Hematopoietic multipotent progenitor cell (in vitro differentiated cells): ENCODE measurements at places on chromosomes 4 and X.

DNA sequence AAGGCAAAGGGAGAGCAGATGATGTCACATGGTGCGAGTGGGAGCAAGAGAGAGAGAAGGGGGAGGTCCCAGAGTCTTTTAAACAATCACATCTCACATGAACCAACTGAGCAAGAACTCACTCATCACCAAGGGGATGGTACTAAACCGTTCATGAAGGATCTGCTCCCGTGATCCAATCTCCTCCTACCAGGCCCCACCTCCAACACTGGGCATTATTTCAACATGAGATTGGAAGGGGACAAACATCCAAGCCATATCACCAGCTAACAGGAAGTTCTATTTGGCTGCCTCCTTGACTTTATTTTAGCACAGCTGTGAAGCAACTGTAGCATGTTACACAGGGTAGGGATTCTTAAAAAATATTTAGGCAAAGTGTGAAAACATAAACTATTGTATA, 102.5 kb downstream of the DDIT4L start:
- DNase-seq: no peak

DNA sequence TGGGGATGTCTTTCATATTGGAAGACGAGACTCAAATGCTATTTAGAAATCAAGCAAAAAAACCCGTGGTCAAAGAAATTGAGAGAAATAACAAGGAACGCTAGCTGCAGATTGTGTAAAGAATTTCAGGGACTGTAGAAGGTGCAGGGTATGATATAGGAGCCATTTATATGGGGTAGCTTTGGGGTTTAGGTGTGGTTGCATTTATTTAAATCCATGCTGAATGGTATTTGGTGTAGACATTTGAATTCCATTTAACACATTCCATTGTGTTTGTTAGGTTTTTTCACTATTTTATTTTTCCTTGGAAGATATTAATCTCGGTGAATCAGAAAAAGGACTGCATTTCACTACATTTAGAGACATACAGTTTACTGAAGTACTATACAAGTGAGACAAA, 341.0 kb upstream of the GALNTL6 start:
- no peak for DNase-seq

DNA sequence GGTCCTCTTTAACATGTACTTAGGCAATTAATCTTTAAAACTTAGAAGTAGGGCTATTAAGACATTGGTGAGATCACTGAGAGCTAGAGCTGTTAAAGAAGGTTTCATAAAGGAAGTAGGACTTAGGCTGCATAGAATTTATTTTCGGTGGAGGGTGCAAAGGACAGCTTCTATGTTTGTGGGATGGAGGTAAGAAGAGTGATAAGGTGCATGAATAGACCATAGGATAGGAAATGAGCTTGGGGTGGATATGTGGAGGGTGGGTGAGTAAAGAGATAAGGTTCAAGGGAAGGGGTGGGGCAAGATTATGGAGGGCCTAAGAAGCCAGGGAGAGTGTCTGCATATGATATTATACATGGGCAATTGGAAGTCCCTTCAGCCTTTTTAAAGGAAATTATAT, 15.9 kb downstream of the RTL9 start:
- DNase-seq: no peak

DNA sequence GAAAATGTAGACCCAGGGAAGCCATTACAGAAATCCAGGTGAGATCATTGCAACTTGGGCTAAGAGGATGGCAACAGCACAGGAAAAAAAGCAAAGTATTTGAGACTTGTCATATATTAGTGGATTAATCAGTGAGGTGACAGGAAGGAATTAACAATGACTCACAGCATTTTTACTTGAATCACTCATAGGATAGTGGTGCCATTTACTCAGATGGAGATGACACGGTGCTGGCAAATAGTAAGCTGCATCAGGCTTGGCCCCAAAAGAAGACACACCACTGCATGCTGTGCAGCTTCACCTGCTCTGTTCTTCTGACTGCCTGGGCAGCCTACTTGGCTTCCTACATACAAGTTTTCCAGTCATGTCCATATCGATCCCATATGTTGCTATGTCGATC, 144.8 kb downstream of the FRYL start:
- no peak for DNase-seq

DNA sequence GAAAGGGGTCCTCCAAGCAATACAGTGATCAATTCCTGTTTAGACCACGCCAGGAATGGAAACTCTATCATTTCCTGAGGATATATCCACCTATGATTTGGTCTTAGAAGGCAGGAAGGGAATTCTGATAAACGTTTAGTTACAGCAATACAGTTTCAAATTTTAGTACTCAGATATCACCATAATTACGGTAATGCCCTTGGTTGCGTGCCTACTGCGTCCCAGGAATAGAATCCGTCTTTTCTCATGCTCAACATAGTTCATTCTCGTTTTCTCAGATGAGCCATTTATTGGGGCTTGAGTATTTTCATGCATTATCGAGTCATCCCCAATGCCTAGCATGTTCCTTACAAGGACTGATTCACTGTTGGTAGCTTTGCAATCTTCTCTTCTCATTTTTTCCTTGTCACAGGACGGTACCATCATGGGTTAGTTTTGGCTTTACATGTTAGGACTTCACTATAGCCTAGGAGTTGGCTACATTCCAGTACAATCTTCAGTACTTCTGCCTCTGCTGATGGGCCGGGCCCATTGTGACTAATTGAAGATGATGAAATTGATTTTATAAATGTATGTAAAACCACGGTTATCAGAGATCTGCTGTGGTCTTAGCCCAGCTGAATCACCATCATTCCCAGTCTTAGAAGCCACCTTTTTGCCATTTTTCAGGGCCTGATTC, 4.4 kb upstream of the PRKX start:
- DNase-seq: no peak

- DNase-seq: no peak
Measured at GRCh38 chrX:136778020-136778419, 2.7 kb downstream of the ARHGEF6 start.

DNA sequence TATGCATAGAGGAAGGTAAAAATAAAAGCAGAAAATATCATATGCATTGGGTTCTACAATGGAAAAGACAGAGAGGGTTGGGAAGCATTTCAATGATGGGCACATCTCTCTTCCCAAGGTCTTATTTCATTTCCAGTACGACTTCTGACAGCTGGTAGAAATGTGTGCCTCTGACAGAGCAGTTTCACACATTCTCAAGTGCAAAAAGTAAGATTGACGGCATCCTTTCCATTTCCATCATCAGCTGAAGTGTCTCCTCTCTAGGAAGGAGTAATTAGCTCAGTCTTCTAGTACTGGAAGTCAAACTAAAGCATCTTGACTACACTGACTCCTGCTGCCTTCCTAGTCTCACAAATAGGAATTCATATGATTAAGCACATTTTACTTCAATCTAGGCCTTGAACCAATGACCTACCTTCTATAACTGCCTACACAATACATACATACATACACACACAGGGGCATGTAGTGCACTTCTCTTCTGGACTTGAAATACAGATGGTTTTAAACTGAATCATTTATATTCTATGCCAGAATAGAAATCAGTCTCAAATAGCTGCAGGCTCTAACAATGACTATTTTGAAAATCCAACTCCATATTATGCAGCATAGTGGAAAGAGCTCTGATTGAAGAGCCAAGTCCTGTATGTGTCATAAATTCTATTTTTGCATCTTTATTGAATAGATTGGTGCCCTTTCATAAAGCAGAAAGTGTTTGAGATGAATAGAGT, 473.4 kb downstream of the INPP4B start:
- DNase-seq: no peak

DNA sequence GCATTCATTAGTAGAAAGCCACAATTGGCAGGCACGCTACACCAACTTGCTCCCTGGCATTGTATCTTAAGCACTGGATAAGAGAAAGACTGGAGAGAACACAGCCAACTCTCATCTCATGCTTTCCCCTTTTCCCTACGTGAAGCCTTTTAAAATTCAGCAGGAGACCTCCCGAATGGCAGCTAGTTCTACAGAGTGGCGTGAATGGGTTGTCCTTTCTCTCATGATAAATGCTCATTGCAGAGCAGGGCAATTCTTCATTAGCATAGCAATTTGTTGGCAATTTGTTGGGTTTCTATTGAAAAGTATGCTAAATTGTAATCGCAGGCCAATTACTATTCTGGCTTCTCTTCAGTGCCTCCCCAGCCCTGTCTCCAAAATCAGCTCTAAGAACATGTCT, 48.0 kb downstream of the SEPTIN11 start:
- no peak for DNase-seq

- DNase-seq: no peak
Measured at GRCh38 chrX:153889123-153889522, 3.1 kb upstream of the L1CAM start.

DNA sequence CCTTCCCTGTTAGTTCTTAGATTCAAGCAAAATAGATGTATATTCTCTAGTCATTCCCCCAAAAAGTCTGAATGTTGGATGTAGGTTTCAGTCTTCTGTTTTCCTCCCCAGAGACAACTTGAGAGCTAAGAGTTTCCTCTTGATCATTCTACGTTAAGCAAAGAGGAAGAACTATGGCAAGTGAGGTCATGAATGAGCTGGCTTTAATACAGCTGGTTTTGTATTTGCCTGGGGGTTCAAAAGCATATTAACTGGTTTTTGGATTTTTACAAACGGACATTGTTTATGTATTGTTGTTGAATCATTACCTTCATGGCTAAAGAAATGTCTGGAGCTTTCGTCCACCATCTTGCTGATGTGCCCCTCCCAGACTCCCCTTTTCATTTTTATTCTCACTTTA, 916.7 kb upstream of the POU3F4 start:
- no peak for DNase-seq

- no peak for DNase-seq
Measured at GRCh38 chr4:151227731-151228130, 49.2 kb upstream of the PRSS48 start.

GRCh38 chr4:181687116-181687515, 556.1 kb upstream of the TENM3 start:
- DNase-seq: no peak

- DNase-seq: no peak
Measured at GRCh38 chr4:78661921-78662521, 110.5 kb downstream of the ANXA3 start.

- DNase-seq: no peak
Measured at GRCh38 chrX:22660756-22661155, 339.0 kb upstream of the DDX53 start.

- DNase-seq: no peak
Measured at GRCh38 chr4:170610434-170610833, 520.7 kb upstream of the AADAT start.

GRCh38 chr4:113783701-113784100, 22.2 kb upstream of the CAMK2D start:
- DNase-seq: no peak

DNA sequence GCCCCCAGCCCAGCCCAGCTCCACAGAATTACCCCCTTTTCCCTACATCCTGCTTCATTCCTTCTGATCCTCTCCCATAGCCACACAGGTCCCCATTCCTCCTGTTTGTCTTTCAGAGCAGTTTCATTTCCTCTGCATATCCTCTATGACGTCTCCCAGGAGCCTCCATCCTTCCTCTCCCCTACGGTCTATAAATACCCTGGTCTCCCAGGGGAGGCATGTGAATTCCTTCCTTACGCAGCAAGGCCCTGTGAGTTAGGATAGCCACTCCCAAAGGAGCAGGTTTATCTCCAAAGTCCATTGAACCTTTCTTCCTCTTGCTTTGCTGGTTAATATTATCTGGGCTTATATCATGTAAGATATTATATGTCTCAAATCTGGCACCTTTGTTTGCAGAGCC, 8.4 kb upstream of the APLN start:
- DNase-seq: no peak

GRCh38 chrX:48782795-48783194, 3.6 kb upstream of the GATA1 start:
- DNase-seq: peak; percentile 51

GRCh38 chr4:109026588-109026987, 263.7 kb upstream of the ETNPPL start:
- no peak for DNase-seq

DNA sequence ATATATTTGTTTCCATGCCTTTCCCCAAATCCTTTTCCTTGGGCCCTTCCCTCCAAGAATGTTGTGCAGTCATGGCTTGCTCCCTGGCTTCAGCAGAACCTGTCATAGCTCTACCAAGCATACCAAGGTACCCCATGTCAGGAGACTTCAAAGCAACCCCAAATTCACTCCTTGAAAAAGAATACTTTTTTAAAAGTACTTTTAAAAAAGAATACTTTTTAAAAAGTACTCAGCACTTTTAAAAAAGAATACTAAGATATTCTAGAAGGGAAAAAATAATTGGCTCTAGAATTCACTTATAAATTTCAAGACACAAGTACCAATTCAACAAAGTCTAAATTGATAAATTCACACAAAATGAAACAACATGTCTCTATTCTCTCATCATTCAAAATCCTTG, 76.0 kb downstream of the NR3C2 start:
- DNase-seq: no peak

DNA sequence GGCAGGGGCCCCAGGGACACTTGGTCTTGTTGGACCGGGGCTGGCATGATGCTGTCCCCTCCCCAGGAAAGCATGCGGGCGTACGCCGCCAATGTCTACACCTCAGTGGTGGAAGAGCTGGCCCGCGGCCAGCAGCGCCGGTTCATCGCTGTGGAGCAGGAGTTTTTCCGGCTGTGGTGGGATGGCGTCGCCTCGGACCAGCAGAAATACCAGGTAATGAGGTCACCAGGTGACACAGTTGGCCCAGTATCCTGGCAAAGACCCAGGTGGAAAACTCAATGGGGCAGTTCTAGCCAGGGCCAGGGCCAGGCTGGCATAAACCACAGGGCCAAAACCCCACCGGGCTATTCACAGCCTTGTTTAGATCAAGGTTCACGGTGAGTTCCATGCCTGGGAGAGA, 1.5 kb downstream of the MAN2B2 start:
- DNase-seq: no peak

GRCh38 chrX:24150051-24150790, 692 bp downstream of the ZFX start:
- DNase-seq: peak; percentile 89

DNA sequence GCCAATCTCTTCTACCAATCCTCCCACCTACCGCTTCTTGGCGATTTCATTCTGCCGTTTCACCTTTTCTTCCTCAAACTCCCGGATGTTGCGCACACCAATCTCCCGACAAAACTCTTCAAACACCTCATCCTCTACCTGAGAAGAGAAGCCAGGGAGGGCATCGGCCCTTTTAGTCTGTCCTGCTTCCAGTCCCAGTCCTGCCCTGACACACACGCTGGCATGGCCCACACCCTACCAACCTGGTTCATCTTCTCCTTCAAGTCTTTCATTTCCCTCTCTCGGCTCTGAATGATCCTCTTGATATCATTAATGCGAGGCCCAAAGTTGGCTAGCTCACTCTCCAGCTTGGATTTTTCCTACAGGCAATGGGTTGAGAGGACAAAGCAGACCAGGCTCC, 18.9 kb downstream of the SMC1A start:
- DNase-seq: no peak

- peak; percentile 2 for DNase-seq
Measured at GRCh38 chr4:45350438-45350837, 624.1 kb upstream of the GNPDA2 start.

GRCh38 chr4:38382520-38382919, 281.5 kb upstream of the KLF3 start:
- DNase-seq: no peak

DNA sequence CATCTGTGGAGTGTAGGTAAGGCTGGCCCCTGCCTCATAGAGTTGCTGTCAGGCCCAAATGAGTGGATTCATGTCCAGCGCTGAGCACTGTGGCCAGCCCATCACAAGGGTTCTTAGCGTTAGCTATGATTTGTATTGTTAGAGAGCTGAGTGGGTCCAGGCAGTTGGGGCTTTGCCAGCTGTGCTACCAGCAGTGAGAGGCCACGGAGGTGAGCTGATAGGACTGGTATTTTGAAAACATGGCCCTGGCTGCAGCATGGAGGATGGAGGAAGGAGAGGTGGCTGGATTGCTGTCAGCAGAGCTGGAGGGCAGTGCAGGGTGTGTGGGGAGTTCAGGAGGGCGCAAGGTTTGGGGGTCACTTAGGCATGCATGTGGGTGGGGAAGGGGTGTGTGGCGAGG, 69.8 kb downstream of the PSAPL1 start:
- DNase-seq: no peak
